ENCODE measurements at places on chromosomes 11 and 22.

DNA sequence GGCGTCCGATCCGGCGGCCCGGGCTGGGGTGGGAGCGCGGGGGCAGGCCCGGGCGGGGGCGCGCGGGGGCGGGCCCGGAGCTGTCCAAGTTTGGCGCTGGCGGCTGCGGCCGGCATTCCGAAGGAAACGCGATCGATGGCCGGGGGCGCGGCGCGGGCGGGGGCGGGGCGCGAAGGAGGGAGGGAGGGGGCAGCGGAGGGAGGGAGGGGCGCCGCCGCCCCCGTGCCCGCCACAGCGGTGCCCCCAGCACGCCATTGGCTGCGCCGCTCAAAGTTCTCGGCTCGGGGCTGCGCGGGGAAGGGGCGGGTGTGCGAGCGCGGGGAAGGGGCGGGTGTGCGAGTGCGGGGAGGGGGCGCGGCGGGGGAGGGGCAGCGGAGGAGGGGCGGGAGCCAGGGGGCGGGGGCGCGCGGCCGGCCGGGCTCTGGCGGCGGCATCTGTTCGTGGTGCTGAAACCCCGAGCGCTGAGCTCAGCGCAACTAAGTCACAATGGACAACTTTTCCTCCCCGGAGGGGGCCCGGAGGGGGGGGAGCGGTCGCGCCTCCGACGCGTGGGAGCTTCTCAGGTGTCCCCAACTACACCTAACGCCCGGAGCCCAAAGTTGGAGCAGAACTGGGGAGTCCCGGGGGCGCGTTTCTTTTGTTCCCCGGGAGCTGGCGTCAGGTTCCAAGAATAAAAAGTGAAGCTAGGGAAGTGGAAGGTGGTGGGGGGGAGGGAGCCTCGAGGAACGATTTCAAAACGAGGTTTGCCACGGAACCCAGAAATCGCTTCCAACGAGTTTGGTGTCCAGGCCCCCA is 2.2 kb downstream of the PHF21B start:
- peak; percentile 74 for DNase-seq

DNA sequence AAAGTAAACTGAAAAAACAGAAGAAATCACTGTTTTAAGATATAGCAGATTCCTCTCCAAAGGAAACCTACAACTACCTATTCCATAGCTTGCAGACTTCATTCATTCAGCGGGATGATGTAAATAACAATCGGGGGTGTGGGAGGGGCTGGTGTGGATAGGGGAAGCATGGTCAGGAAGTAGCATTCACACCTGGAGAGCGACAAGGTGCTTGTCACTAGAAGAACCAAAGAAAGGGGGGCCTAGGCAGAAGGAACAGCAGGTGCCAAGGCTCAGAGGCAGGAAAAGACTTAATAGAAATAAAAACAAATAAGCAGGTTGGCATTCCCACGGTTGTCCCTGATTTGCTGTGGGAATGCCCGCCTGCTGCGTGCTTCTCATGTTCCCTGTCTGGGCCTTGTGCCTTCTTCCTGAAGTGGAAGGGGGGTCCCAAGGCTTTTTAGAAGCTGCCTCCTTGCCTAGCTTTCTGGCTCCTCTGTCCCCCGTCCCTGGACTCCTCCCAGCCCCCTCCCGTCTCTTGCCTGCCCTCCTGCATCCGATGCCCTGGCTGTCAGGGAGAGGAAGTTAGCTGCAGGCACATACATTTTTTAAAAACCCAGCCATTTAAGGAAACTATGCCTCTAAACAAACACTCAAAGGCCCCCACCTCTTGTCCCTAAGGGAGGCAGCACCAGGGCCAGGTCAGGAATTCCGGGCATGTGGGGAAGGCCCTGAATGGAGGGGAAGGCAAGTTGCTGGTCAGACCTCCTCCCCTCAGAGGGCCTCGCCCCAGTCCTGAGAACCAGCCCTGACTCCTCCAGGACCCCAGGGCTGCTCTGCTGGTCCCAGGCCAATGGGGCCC is 54.7 kb upstream of the PRDM11 start:
- no peak for DNase-seq

GRCh38 chr11:61345170-61345610 is 12.2 kb downstream of the TKFC start:
- peak; percentile 27 for DNase-seq

DNA sequence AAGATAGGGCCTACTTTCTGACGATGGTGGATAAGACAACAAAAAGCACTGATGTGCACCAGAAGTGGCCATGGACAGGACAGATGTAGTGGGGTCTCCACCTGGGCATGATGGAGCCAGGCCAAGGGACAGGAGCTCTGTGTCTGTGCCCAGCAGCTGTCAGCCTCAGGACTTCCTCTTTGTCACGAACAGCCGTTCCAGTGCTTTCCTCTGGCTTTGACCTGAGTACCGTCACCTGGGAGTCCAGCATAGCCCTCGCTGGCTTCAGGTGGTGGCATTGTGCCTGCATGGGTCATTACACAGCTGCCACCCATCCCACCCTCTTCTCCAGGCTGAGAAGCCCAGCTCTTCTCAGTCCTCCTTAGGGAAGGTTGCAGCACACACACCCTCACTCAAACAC is 137.8 kb downstream of the GRIK4 start:
- DNase-seq: no peak

GRCh38 chr11:68977781-68978625 is 2.8 kb downstream of the MRGPRD start:
- no peak for DNase-seq

- DNase-seq: peak; percentile 80
These were observed 44.8 kb downstream of the FAM83F start for GRCh38 chr22:40039482-40040115.

- peak; percentile 63 for DNase-seq
These were observed 2.4 kb upstream of the THRSP start for GRCh38 chr11:78061088-78061920.

GRCh38 chr11:10991393-10991792 is 133.5 kb upstream of the ZBED5 start:
- no peak for DNase-seq

- no peak for DNase-seq
These were observed 52.8 kb upstream of the IGLL5 start for GRCh38 chr22:22834783-22835182.

- no peak for DNase-seq
These were observed 22.4 kb downstream of the GRIA4 start for GRCh38 chr11:105632316-105632715.

- peak; percentile 21 for DNase-seq
These were observed 86.7 kb downstream of the SIK3 start for GRCh38 chr11:117011541-117011898.

GRCh38 chr22:29096736-29097669 is 24.2 kb downstream of the KREMEN1 start:
- no peak for DNase-seq

GRCh38 chr22:24330636-24331035 is 60.0 kb downstream of the SPECC1L start:
- DNase-seq: no peak

- no peak for DNase-seq
These were observed 5.6 kb downstream of the RGL4 start for GRCh38 chr22:23696326-23696851.

DNA sequence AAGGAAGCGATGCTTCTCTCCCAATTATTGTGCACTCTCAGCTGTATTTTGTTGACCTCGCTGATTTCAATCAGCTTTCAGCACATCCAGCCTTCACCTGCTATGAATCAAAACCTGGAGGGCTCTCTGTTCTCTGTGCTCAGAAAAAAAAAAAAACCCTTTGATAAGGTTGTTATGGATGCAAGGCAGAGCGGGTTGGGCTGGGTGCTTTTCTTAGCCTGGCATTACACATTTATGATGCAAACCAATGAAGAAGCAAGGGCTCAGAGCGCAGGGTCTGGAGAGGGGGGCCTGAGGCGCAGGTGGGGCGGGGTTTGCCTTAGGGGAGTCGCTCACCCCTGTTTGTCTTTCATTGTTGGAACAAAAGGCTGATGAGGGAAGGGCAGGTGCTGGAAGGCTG is 86.0 kb upstream of the CADM1 start:
- no peak for DNase-seq

GRCh38 chr11:2265396-2265795 is 5.0 kb downstream of the ASCL2 start:
- DNase-seq: peak; percentile 76

DNA sequence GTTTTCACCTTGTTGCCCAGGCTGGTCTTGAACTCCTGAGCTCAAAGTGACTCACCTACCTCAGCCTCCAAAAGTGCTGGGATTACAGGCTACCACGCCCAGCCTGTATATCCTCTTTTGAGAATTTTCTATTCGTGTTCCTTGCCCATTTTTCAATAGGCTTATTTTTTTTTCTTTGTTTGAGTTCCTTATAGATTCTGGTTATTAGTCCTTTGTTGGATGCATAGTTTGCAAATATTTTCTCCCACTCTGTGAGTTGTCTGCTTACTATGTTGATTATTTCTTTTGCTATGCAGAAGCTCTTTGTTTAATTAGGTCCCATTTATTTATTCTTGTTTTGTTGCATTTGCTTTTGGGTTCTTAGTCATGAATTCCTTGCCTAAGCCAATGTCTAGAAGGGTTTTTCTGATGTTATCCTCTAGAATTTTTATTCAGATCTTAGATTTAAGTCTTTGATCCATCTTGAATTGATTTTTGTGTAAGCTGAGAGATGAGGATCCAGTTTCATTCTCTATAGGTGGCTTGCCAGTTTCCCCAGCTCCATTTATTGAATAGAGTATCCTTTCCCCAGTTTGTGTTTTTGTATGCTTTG is 17.7 kb upstream of the ZBED5 start:
- DNase-seq: no peak

- no peak for DNase-seq
These were observed 80.3 kb upstream of the AKIP1 start for GRCh38 chr11:8830641-8831040.

DNA sequence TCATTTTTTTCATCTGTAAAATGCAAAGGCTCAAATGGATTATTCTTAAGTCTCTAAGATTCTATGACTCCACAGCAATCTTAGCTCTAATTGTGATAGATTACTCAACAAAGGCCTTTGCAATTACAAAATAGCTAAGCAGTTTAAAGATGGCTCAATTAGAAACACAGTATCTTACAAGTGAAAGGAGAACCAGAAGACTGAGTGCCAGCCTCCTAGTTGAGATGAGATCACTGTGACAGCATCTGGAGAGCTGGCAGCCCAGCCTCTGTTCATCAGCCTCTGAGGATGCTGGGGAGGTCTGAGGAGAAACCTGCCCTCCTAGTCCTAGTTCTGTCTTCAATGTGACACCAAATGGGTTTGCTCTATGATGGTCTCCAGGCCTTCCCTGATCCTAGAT is 158.4 kb upstream of the NARS2 start:
- no peak for DNase-seq

GRCh38 chr11:28924004-28924403 is 815.8 kb downstream of the METTL15 start:
- no peak for DNase-seq

GRCh38 chr11:120501440-120501839 is 10.1 kb upstream of the GRIK4 start:
- no peak for DNase-seq

- DNase-seq: peak; percentile 57
These were observed at the start of gene CRYBB1 for GRCh38 chr22:26617271-26618199. CRYBB1 (minus strand) TSS chr22:26618027; CDS start chr22:26616319, 1,708 bp downstream.

GRCh38 chr22:17380359-17381087 is 11.3 kb downstream of the CECR2 start:
- DNase-seq: peak; percentile 42

DNA sequence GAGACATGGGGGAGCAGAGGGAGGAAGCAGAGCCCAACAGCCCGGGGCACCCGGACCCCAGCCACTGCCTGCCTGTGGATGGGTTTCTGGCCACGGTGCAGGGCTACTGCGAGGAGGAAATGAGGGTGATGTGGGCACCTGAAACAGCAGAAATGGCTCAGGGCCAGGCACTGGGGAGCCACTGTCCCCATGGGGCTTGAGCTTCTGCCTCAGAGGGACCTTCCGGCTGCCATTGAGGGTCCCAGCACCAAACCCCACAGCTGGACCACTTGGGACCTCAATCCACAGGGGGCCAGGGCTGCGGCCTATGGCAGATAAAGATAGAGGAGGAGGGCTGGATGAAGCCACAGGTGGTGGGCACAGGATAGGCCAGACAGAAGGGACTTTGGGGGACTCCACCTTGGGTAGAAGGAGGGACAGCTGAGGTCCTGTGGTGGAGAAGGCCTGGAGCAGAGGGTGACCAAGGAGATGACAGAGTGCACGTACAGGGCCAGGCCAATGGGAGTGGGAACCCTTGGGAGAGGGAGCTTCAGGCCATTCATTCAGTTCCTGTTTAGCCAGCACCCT is 48.3 kb downstream of the NFAM1 start:
- DNase-seq: no peak

DNA sequence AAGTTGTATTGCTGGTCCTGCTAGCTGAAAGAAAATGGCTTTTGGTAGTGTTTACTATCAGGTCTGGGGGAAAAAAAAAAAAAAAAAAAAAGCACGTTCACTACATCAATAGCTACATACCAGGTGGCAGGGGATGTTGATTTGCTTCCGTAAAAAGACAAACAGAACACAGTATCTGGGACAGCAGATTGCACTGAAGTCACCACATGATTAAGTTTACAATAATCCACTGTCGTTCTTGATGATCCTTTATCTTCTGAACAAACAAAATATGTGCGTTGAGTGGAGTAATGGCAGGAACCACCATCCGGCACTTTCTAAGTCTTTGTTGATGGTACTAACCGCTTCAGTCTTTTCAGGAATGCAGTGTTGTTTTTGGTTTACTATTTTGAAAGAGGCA is 48.7 kb downstream of the DDX6 start:
- no peak for DNase-seq

DNA sequence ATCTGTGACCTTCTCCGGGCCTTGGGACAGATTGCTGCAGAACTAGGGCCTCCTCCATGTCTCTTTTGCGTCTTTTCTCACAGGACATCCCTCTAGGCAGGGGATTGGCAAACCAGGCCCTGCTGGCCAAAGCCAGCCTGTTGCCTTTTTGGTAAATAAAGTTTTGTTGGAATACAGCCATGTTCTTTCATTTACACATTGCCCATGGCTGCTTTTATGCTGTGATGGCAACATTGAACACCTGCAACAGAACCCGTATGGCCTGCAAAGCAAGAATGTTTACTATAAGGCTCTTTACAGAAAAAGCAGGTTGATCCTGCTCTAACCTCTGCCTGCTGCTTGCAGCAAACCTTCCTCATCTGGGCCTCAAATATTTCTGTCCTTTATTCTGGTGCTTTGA is 56.8 kb upstream of the B3GAT1 start:
- no peak for DNase-seq

DNA sequence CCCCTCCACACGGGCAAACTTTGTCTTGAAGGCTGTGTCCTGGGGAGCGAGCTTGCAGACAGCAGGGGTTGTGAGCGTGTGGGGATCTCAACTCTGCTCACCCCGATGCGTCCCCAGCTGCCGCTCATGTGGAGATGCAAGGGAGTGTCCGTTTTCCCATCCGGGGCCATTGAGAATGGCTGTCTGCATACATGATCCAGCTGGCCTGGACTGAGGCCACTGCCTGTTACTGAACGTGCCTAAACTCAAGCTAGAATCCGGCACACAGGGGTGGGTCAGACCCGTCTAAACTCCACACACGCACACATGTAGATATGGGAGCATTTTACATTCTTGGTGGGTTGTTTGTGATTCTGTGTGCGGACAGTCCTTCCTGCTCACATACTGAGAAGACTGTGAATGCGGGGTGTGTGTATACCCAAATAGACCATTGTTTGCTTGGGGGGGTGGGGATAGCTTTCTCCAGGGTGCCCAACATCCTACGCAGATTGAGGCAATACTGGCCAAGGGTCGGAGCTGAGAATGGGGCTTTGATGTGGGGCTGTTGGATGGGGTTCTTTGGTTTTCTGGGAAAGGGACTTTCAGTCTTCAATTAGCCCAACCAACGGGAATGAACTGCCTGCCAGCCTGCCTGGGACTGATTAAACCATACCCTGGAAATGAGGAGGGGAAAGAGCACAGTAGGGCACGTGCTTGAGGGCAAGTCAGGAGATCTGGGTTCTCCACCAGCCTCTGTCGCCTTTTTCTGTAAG is 60.4 kb downstream of the ST3GAL4 start:
- peak; percentile 97 for DNase-seq

GRCh38 chr11:92941676-92942571 is 27.5 kb upstream of the MTNR1B start:
- peak; percentile 38 for DNase-seq

- DNase-seq: no peak
These were observed 4.2 kb downstream of the XBP1 start for GRCh38 chr22:28795932-28796856.
